ENCODE measurements at places on chromosomes 3 and 15.

- DNase-seq: no peak
These were observed 597.9 kb downstream of the PDCD6IP start for GRCh38 chr3:34396288-34396687.

DNA sequence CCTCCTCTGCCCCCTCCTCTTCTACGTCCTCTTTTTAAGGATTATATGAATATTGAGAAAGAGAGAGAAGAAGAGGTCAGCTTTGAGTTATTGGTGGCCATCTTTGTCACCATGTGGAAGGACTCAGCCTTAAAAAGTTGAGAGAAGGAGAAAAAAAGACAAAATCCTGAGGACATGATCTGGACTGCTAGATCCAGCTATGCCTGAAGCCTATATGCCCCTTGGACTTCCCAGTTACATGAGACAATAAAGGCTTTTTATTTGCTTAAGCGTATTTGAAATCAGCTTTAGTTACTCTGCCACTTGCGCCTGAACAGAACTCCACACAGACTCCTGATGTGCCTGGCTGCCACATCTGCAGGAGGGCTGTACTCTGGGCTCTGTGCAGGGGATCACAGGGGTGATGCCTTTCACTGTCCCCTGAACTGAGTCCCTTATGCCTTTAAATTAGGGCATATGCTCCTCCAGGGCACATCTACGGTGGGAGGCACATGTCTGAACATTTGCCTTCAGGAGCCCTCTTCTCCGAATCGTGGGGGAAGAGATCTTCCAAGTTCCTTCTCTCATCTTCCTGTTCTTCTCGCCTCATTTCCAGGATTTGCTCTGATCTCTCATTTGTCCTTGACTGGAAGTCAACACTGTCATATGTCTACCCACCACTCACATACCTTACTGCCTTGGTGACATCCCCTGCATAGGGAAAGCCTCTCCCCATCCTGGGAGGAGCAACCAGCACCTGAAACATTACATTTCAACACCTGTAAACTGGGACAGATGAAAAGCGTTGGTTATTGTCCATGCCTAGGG lies 14.0 kb upstream of the PLA2G4E start:
- no peak for DNase-seq

- DNase-seq: no peak
These were observed 42.9 kb downstream of the LARP6 start for GRCh38 chr15:70810916-70811578.

- DNase-seq: no peak
These were observed 468 bp upstream of the SPTBN5 start for GRCh38 chr15:41894251-41894790.

Data from activated CD8-positive, alpha-beta memory T cell treated with anti-CD3 and anti-CD28 coated beads for 4 hours (primary cell).